H1 (cell line): ENCODE measurements at places on chromosomes 2 and 18. TPM values are rescaled to one million over a fixed set of nuclear protein-coding genes. Genes with fewer than 3 reads are reported as not detected.

The FKBP1B gene
- polyA plus RNA-seq: 135 and 151 TPM in 2 replicates

The POTEJ gene
- 0.08 TPM in 1 of 2 replicates, not detected in the other for polyA plus RNA-seq

The ABHD1 gene
- polyA plus RNA-seq: 0.88 and 1.1 TPM in 2 replicates

The EFHD1 gene
- 4.5 and 5.3 TPM in 2 replicates for polyA plus RNA-seq

The TXNDC2 gene
- 0.11 TPM in 1 of 2 replicates, not detected in the other for polyA plus RNA-seq

The UGT1A4 gene
- not detected in 2 replicates for polyA plus RNA-seq

The CD226 gene
- polyA plus RNA-seq: not detected in 2 replicates

The LDLRAD4 gene
- 0.77 and 1.1 TPM in 2 replicates for polyA plus RNA-seq

The TMEM178A gene
- polyA plus RNA-seq: 7.9 and 11.2 TPM in 2 replicates

The STPG4 gene
- not detected in 2 replicates for polyA plus RNA-seq

The DSG4 gene
- not detected in 2 replicates for polyA plus RNA-seq

The SERPINB4 gene
- 0.20 and 0.36 TPM in 2 replicates for polyA plus RNA-seq
